SK-N-SH (cell line): ENCODE measurements at places on chromosomes 1 and 21.

DNA sequence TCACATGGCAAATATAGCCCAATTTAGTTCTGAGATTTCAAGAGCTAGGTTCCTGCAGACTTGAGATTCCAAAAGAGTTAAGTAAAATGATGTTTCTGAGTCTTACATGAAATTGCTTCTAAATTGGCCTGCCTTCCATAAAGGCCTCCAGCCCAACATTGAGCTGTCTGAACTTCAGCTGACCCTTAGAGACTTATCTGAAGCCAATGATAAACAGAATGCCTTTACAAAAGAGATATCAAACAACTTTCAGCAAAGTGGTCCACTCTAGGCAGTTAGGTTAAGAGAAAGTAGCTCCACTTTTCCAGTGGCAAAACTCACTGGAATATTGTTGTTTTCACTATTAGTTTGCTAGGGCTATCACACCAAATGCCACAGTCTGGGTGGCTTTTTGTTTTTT is 6.3 kb upstream of the RC3H1 start:
- DNase-seq: no peak

GRCh38 chr1:59151860-59152259 is 145.0 kb upstream of the FGGY start:
- no peak for DNase-seq

- no peak for DNase-seq
Measured at GRCh38 chr1:90831910-90832309, 114.8 kb upstream of the BARHL2 start.

DNA sequence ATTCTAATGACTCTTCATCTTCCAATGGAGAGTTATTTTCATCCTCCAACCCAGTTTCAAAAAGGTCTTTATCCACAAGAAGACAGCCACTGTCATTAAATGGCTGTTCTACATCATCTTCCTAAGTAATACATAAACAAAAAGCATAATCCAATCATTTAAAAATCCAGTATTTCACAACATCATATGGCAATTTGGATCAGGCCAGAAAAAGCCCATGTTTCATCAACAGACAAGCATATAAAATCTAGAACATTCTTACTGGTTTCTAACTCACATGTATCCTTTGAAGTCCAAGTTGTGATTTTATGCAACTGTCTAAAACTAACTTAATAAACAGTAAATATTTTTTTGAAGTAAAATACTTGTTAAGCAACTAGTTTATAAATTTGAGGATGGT is 6.6 kb downstream of the CLSPN start:
- no peak for DNase-seq

GRCh38 chr1:7106442-7107108 is 321.3 kb downstream of the CAMTA1 start:
- DNase-seq: no peak
